Esophagus muscularis mucosa (tissue), 4 donors: ENCODE measurements at places on chromosomes 3 and 15. TPM values are rescaled to one million over a fixed set of nuclear protein-coding genes. Genes with fewer than 3 reads are reported as not detected.

Gene C3orf38
- 17.4 TPM for total RNA-seq

- no peak for DNase-seq
Observed at GRCh38 chr3:73401616-73402279, 223.0 kb downstream of the PDZRN3 start.

- DNase-seq = no peak
Observed at GRCh38 chr3:47441796-47442551, 33.8 kb downstream of the SCAP start.

GRCh38 chr3:183260167-183260904, 7.3 kb downstream of the B3GNT5 start:
- DNase-seq = no peak

DNA sequence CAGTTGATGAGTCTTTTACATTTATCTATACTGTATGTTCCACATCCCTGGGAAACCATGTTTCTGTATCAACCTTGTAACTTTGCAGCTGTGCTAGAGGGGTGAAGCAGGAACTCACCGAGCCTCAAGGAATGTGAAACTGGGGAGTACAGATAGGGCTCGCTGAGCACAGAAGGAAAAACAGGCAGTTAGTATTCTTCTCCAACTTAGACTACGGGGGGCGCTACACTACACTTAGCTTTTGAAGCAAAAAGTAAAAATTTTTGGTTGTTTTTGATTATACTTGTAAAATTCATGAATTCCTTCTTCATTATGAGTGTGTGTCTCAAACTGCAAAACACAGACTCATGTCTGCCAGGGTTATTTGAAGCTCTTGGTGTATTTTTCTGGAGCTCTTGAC, 132.7 kb upstream of the RGMA start:
- peak; percentile 55 for DNase-seq

- DNase-seq = no peak
Observed at GRCh38 chr3:160973067-160973809, 131.9 kb downstream of the B3GALNT1 start.

DNA sequence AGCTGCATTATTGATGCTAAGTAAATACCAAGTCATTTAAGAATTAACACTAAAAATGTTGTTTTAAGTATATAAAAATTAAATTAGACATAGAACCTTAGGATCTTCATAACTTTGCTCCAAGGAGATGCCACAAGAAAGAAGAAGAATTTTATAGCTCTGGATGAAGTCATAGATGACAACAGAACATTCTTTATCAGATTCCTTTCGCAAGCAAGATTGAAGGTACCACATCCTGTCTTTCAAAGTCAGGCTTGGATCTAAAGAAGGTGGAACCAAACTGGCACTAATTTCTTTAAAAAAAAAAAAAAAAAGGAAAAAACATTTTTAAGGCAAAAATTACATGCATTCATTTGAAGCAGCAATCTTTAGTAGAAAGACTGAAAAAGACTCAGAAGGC, 62.5 kb downstream of the POLQ start:
- no peak for DNase-seq

- DNase-seq = no peak
Observed at GRCh38 chr3:20185331-20185678, 701 bp downstream of the SGO1 start.

DNA sequence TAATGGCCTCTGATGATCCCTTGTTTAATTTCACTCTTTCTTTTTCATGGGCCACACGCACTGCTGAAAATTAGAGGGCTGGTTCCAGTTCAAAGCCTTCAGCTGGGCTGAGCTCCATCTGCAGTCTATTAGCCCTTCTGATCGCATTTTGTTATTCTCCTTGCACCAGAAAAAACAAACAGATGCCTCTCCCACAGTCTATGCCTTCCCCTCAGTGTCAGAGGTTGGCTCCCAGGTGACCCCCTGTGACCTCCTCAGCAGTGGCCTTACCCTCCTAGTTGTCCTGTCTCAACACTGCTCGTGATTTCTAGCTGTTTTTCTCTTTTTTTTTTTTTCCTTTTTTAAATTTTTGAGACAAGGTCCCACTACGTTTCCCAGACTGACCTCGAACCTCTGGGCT, 77.1 kb upstream of the PRTG start:
- DNase-seq = no peak
